Midbrain (tissue), 1 donor: ENCODE measurements at places on chromosomes 3 and 15.

- DNase-seq = no peak
Measured at GRCh38 chr3:125067225-125067624, 11.4 kb upstream of the HEG1 start.

GRCh38 chr3:189276444-189277219, 104.9 kb downstream of the TPRG1 start:
- no peak for DNase-seq

- DNase-seq = no peak
Measured at GRCh38 chr3:61132062-61132461, 119.2 kb downstream of the FHIT start.

DNA sequence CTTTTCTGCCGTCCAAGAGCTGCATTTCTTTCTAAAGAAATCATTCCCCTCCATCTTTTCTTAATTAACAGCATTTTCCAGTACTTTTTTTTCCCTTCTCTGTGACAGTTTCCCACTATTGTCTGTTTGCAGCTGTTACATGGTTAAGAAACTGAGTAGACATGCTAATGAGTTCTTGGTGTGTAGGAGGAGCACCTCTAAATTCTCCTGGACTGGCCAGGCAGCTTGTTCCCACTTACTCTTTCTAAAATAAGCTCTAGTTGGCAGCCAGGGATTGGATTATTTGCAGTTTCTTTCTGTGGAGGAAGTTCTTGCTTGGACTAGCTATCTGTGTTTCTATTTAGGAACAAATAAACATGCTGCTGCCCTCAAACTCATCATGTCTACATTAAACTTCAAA, 235.1 kb upstream of the GAP43 start:
- no peak for DNase-seq

- DNase-seq = no peak
Measured at GRCh38 chr3:146156666-146157314, 4.2 kb downstream of the PLOD2 start.

GRCh38 chr3:115381573-115381912, 234.5 kb upstream of the ZBTB20 start:
- no peak for DNase-seq
